ENCODE measurements at places on chromosomes 11 and 22. TPM values are rescaled to one million over a fixed set of nuclear protein-coding genes. Genes with fewer than 3 reads are reported as not detected.

OR51B4 gene
- not detected for total RNA-seq

SERGEF gene
- total RNA-seq = 16.8 TPM

MIOX gene
- not detected for total RNA-seq

TSSK2 gene
- not detected for total RNA-seq
